Parietal lobe (tissue), 2 donors: ENCODE measurements at places on chromosomes 1 and 21. TPM values are rescaled to one million over a fixed set of nuclear protein-coding genes. Genes with fewer than 3 reads are reported as not detected.

The RGS16 gene
- total RNA-seq: 0.94 TPM

The CLEC20A gene
- not detected for total RNA-seq

The TTC39A gene
- total RNA-seq: 0.94 TPM

The CD101 gene
- 4.4 TPM for total RNA-seq

The CCDC17 gene
- total RNA-seq: 0.94 TPM
